Left renal cortex interstitium (tissue), 4 donors: ENCODE measurements at places on chromosomes 16 and 17. TPM values are rescaled to one million over a fixed set of nuclear protein-coding genes. Genes with fewer than 3 reads are reported as not detected.

- DNase-seq: no peak
These were observed 7.2 kb upstream of the AGRP start for GRCh38 chr16:67490335-67491096.

Gene CCDC200
- polyA plus RNA-seq: 22.9 TPM

GRCh38 chr17:68763562-68763961 is 162.4 kb upstream of the FAM20A start:
- no peak for DNase-seq

DNA sequence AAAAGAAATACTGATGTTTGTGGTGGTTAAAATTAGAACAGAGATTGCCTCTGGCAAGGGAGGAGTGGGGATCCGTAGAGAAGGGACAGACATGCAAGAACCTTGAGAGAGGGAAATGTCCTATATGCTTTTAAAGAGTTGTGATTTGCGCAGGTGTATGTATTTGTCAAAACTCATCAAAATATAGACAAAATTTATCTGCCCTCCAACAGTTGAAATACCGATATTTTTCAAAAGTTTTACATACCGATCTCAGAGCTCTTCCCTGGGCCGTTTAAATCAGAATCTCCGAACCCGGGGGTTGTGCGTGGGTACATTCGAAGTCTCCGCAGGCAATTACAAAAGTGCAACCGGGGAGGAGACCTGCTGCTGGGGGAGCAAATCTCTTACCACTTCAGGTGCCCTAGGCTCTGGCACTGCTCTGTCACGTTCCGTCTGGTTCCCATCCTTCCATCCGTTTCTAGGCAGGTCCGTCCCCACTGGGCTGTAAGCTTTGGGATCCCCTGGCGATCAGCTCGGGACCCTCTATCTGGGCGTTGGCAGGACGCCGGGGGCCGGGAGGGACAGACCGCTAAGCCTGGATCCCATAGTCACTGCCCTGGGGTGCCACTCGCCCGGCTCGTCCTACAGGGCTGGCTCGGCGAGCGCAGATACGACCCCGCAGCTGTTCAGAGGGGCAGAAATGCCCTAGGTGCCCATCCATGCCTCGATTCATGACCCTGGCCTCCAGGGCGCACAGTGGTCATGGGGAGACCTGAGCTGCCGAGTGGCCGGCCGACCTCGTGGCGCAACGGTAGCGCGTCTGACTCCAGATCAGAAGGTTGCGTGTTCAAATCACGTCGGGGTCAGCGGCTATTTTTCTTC is 4.2 kb downstream of the BORCS6 start:
- no peak for DNase-seq

DNA sequence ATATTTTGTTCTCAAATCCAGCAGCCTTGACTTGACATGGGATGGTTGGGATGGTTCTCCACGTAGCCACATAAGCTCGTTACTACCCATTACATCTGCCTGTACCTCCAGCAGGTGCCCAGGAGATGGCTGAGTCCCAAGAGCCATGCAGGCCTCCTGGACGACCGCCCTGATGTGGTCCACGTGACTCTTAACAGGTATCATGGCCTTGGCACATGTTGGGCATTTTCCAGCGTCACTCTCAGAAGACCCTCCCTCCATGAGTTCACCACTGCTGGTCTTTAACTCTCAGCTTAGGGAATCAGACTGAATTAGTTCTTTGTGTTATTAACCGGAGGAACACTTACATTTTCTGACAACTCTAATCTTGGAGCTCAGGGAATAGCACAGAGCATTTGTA is 161.5 kb downstream of the CDH13 start:
- no peak for DNase-seq

Gene PPP1R27
- polyA plus RNA-seq: 0.41 TPM

Gene FBRS
- 59.2 TPM for polyA plus RNA-seq

Gene SRCIN1
- 7.6 TPM for polyA plus RNA-seq

DNA sequence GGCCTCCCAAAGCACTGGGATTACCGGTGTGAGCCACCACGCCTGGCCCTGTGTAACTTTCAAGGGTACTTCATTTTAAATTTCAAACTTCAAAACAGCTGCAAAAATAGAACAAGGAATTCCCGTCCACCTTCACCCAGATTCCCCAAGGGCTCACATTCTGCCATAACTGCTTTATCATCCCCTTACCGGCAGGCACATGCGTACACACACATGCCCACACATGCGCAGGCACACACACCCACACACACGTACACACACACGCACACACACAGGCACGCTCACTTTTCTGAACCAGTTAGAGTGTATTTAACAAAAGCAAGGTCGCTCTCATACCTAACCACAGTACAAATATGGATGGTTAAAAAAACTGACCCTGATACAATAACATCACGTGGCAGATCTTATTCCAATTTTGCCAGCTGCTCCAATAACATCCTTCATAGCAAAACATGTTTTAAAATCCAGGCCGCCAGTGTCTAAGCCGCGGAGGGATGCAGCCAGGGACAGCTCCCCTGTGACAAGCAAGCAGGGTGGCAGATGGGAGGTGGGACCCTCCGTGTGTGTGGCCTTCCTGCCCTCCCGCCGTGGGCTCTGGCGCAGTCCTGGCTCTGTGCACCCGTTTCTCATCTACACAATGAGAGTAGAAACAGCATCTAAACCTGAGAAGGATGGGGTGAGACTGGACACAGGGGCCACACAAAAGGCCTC is 23.1 kb downstream of the PDIA2 start:
- no peak for DNase-seq

- no peak for DNase-seq
These were observed 279.7 kb downstream of the SLC39A11 start for GRCh38 chr17:72812823-72813222.

Gene SMPD3
- polyA plus RNA-seq: 2.4 TPM

Gene WWP2
- 38.8 TPM for polyA plus RNA-seq

GRCh38 chr17:47203984-47204721 is 5.0 kb upstream of the MYL4 start:
- no peak for DNase-seq

GRCh38 chr16:72309001-72309400 is 137.0 kb upstream of the PMFBP1 start:
- no peak for DNase-seq

DNA sequence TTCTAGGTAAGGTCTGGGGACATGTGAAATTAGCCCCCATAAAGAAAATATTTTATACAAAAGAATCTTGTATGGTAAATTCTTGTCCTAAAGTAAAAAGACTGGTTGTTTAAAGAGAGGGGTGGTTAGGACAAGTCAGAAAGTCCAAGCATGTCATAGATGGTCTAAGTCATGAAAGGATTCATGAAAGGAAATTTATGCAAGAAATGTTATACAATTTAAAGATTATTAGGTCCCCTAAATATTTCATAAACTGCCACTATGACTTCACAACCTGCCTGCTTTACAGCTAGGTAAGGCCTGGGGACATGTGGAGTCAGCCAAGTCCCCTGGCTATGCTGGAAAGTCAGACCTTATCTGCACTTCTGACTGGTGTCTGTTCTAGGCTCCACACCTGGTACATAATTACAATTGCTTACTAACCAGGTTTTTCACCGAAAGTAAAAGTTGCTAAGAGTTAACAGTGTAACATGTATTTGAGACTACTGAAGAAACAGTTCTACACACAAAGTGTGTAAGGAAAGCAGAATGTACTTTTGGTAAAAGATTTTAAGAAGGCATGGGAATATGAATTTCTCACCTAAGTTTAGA is 17.0 kb downstream of the N4BP1 start:
- DNase-seq: no peak

Gene TEKT1
- 0.47 TPM for polyA plus RNA-seq

Gene RNF222
- polyA plus RNA-seq: 0.13 TPM

- DNase-seq: no peak
These were observed 4.7 kb downstream of the NAGPA start for GRCh38 chr16:5028950-5029475.

- DNase-seq: no peak
These were observed 211.7 kb upstream of the GSE1 start for GRCh38 chr16:85401370-85401916.

DNA sequence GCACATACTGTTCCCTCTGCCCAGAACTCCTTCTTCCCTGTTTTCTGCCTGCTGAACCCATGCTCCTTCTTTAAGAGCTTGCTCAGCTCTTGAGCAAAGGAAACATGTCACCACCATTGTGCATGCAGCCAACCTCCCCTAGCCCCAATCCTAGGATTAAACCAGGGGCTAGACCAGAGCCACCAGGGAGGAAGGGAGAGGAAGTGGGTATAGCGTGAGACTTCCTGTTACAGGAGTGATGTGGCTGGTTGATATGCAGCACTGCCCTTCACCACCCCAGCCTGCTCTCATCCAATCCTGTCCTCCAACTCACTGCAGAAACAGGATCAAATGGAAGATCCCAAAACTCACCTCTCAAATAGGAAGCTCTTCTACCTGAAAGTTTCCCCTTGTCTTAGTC is 67.1 kb upstream of the CDH5 start:
- DNase-seq: no peak

- DNase-seq: no peak
These were observed 32.2 kb downstream of the TK2 start for GRCh38 chr16:66517586-66518263.

- no peak for DNase-seq
These were observed 46.7 kb upstream of the PVALEF start for GRCh38 chr17:81118308-81119221.

Gene NT5M
- polyA plus RNA-seq: 8.6 TPM

DNA sequence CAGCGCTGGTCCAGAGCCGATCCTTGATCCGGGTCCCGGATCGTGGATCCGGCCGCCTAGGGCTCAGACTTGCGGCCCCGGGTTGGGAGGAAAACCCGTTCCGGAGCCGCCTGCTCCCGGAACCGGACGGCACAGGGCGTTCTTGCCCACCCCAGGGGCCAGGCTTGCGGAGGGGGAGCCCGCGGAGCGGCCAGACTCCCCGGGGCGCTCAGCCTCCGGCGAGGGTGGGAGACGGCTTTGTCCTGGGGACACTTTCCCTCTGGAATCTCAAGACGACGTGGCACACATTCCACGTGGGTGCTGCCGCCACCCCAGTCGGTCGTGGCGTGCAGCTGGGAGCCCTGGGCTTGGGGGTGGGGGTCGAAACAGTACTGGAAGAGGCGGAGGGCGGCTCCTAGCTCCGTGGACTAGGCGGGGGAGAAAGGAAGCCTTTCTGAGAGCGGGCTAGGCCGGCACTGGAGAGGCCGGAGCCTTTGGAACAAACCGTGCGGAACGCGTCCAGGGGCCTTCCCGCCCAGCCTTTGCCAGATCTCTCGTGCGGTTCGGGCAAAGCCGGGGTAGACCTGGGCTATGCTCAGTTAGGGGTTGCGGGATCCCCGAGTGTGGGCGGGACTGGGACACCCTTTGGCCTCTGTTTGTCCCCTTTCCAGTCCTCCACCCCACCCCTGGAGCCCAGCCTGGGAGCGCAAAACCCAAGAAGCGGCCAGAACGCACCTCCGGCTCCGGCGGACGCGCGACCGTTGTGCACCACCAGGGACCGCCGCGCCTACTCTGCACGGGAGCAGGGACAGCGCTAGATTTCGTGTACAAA is 26.5 kb downstream of the SREBF1 start:
- DNase-seq: no peak

Gene HSD17B2
- 14.5 TPM for polyA plus RNA-seq

Gene CD79B
- polyA plus RNA-seq: 1.8 TPM

- no peak for DNase-seq
These were observed 25.7 kb downstream of the CIBAR2 start for GRCh38 chr16:85086347-85087291.

GRCh38 chr17:17043461-17044271 is 1.4 kb downstream of the MPRIP start:
- no peak for DNase-seq

Gene MAPT
- polyA plus RNA-seq: 11.6 TPM

GRCh38 chr17:76687298-76688164 is 23.2 kb downstream of the MXRA7 start:
- no peak for DNase-seq

DNA sequence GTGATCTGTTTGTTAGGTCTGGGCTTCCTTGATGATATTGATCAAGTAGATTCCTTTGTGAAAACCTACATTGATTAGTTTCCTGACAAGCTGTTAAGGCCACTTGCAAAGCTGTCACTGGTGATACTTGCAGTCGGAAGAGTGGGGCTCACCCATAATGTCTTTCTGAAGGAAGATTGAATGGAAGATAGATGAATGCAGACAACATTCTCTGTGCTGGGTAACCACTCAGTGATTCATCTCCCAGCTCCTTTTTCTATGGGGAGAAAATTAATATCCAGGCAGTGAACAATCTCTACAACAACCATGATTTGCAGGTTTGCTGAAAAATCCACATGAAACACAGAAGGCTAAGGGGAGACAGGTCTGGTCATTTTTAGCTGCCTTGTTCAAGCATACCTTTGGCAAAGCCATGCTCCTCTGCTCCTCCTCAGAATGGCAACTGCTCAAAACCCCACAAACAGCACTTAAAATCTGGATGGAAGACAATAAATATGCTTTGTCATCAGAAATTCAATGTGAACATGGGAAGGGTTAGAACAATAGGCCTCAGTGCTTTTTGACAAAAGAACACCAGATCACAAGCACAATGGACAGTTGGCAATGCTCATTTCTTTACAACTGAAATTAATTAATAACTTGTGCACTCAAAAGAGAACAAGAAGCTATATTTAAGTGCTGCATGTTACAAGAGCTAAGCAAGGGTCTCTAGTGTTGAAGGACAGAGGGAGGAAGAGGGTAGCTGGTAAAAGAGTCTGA is 495.4 kb downstream of the TOX3 start:
- DNase-seq: no peak

GRCh38 chr17:19237389-19238166 is 412 bp downstream of the EPN2 start:
- no peak for DNase-seq

Gene HSD3B7
- 12.0 TPM for polyA plus RNA-seq

Gene EXOSC6
- polyA plus RNA-seq: 16.9 TPM

DNA sequence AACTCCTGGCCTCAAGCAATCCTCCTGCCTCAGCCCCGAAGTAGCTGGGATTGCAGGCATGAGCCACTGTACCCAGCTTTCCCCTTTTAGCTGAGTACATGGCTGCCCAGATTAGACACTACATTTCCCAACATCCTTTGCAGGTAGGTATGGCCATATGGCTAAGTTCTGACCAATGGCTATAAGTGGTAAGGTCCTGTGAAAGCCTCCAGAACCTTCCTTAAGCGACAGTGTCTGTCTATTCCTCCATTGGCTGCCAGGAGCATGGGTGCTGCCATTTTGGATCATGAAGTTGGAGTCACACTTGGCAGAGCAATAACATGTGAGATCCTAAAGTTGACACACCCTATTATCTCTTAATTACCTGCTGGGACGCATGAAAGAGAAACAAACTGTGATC is 24.4 kb upstream of the CRHR1 start:
- no peak for DNase-seq

Gene TIMP2
- polyA plus RNA-seq: 182 TPM

GRCh38 chr17:42182927-42183734 is 2.1 kb downstream of the HCRT start:
- no peak for DNase-seq

DNA sequence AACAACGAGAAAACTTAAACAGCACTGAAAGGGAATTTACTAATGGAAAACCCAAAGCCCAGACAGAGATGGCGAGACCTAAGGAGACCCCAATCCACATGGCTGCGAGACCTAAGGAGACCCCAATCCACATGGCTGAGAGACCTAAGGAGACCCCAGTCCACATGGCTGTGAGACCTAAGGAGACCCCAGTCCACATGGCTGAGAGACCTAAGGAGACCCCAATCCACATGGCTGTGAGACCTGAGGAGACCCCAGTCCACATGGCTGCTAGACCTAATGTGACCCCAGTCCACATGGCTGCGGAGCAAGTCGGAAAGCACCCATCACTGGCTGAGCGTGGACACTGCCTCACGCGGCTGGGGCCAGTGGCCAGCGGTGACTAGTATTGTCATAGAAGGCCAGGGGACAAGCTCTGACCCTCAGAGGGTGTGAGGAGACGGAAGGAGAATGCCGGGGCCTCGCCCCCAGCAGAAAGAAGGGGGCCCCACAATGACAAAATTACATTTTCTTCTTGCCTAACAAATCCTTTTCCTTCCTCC is 241.8 kb downstream of the C16orf95 start:
- no peak for DNase-seq

Gene KRTAP4-6
- polyA plus RNA-seq: not detected

Gene SGCA
- 0.83 TPM for polyA plus RNA-seq
